Stimulated activated CD4-positive, alpha-beta T cell treated with anti-CD3 and anti-CD28 coated beads, Interleukin-15, amount 100 ng/mL, for 1 hour (primary cell): ENCODE measurements at places on chromosomes 16 and 17.

DNA sequence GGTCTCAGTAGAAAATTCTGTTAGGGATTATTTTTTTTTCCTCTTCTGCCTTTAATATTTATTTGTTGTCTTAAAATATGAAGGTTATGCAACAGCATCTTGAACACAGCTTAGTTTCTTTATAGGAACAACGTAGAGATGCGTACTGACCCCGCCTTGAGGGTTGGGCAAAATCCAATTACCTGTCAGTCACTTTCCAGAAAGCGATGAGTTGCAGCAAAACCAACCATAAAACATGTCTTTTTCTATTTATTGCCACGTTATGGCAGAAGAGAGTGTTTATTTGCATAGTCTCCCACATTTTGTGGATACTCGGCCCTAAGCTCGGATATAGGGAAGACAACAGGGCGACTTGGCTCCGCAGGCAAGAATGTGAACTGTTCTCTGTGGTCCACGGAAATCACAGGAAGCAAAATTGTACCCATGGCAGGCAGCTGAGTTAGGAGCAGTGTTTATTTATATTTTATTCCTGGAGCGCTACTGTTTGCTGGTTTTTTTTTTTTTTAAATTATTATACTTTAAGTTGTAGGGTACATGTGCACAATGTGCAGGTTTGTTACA is 44.3 kb upstream of the CACNG5 start:
- DNase-seq = no peak

DNA sequence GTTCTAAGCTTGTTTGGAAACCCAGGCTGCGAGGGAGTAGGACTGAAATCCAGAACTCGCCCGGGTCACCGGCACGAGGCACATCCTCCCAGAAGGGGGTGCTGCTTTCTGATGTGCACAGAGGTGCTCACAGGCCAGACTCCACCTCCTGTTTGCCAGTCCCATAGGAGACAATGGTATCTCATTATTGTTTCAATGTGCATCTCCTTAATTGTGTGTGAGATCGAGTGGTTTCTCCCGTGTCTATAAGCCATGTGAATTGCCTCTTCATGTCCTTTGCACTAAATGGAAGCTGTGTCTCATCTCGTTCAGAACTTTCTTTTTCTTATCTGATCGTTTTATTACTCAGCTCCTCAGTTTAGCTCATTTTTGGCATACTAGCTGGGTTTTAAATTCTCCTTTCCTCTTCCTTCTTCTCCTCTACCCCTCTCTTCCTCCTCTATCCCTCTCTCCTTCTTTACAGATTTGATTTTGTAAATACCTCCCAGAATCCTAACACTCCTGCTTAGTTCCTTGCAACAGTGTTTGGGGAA is 32.1 kb upstream of the PRKCB start:
- DNase-seq = peak; percentile 38

GRCh38 chr16:50568187-50568815 is 20.1 kb downstream of the NKD1 start:
- DNase-seq = no peak

DNA sequence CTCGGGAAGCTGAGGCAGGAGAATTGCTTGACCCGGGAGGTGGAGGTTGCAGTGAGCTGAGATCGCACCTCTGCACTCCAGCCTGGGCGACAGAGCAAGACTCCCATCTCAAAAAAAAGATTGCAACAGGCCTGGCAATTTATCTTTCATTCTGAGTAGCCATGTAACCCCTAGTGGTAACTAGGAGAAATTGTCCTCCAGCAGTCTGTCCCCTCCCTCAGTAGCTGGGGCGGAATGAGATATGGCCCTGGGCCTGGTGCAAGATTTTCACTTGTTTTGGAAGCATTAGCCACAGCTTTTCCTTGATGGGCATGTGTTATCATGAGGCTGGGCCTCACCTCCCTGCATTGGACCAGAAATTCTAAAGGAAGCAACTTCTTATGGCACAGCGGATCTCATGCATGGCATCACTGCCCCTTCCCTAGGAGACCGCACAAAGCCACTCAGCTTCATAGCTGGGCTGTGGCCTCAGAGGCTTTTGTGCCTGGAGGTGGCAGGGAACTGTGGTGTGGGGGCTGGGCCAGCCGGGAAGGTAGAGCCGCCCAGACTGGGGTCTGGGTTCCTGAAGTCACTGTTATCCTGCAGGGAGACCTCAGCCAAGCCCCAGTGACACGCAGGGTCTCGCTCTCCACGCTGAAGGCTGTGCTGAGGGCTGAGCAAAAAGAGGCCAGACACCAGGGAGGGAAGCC is 13.4 kb downstream of the NATD1 start:
- DNase-seq = no peak

- DNase-seq = no peak
These were observed 1.7 kb upstream of the STAT3 start for GRCh38 chr17:42389899-42390298.

DNA sequence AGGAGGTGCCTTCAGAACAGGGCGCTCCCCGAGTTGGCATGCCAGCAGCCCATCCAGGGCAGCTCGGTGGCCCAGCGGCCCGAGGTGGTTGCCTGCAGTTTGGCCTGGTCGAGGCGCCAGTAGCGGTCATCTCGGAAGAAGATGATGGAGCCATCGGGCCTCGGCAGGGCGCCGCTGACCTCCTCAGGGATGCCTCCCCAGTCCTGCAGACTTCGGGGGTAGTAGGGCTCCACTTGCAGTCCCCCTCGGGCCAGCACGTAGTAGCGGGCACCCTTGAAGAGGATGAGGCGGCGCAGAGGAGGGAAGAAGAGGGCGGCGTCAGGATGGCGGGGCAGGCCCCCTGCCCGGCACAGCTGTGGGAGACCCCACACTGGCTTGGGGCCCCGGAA is 5.8 kb downstream of the C17orf50 start:
- no peak for DNase-seq

- DNase-seq = no peak
These were observed 7.8 kb downstream of the KRT28 start for GRCh38 chr17:40791787-40792436.

DNA sequence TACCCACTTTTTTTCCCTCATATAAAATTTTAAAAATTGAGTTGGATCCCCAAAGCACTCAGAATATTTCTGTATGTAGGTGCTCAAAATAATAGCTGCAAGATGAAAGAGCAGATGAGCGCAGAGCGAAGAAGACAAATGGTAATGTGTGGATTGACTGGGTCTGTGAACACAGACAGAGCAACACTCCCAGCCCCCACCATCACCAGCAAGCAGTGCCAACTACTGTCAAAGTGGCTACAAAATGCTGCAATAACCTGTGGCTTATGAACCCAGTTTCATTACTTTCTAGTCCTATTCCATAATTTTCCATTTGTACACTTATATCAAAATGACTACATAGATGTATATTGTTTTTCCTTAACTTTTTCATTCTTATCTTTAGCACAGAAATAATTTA is 137.2 kb downstream of the MYO1D start:
- DNase-seq = no peak

- DNase-seq = no peak
These were observed 2.0 kb upstream of the PLA2G15 start for GRCh38 chr16:68242926-68243858.

- DNase-seq = no peak
These were observed 120.1 kb downstream of the SLC39A11 start for GRCh38 chr17:72972263-72972951.

- no peak for DNase-seq
These were observed 863 bp downstream of the ADPRM start for GRCh38 chr17:10698096-10698818.

GRCh38 chr16:91484-91883 is 13.5 kb downstream of the MPG start:
- no peak for DNase-seq
